NCI-H748 treated with DMSO at 0.1 percent for 48 hours (cell line): ENCODE measurements at places on chromosomes 6 and 20.

GRCh38 chr6:36781669-36782068 is 57.6 kb downstream of the CPNE5 start:
- no peak for DNase-seq

DNA sequence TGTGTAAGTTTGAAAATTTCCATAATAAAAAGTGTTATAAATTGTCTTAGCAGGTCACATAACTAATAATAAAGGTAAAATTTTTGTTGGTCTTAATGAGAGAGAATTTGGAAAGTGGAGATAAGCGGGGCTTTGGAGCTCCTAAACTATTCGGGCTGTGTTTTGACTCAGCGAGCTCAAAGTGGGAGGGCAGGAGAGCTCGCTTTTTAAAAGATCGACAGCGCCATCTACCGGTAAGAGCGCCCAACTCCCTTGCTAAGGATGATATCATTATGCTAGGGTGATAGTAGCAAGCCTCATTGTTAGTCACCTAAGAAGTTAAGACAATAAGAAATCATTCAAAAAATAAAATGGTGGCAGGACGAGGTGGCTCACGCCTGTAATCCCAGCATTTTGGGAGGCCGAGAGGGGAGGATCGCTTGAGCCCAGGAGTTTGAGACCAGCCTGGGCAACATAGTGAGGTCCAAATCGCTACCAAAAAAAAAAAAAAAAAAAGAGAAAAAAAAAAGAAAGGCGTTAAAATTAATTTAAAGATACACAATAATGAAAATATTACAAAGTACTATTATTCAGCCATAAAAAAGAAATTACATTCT is 24.8 kb downstream of the C6orf15 start:
- peak; percentile 58 for DNase-seq

GRCh38 chr20:2680046-2680445 is 12.5 kb upstream of the EBF4 start:
- no peak for DNase-seq

- DNase-seq, result no peak
Observed at GRCh38 chr20:32119734-32120133, 10.2 kb downstream of the TM9SF4 start.

GRCh38 chr6:11042025-11042749 is 1.9 kb downstream of the ELOVL2 start:
- no peak for DNase-seq

GRCh38 chr6:16177881-16178280 is 49.0 kb downstream of the MYLIP start:
- DNase-seq, result no peak

GRCh38 chr20:57680934-57681914 is 28.6 kb downstream of the PMEPA1 start:
- no peak for DNase-seq

DNA sequence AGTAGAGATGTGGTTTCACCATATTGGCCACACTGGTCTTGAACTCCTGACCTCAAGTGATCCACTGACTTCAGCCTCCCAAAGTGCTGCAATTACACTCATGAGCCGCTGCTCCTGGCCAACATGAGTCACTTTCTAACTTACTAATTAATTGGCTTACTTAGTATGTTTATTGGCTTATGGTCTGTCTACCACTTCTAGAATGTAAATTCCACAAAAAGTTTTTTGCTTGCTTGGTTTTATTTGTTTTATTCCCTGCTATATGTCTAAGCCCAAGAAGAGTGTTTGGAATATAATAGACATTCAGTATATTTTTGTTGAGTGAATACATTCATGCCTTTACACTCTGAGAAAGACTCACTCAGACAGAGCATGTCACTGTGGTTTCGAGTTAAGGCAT is 86.0 kb downstream of the SAMD3 start:
- DNase-seq, result no peak

DNA sequence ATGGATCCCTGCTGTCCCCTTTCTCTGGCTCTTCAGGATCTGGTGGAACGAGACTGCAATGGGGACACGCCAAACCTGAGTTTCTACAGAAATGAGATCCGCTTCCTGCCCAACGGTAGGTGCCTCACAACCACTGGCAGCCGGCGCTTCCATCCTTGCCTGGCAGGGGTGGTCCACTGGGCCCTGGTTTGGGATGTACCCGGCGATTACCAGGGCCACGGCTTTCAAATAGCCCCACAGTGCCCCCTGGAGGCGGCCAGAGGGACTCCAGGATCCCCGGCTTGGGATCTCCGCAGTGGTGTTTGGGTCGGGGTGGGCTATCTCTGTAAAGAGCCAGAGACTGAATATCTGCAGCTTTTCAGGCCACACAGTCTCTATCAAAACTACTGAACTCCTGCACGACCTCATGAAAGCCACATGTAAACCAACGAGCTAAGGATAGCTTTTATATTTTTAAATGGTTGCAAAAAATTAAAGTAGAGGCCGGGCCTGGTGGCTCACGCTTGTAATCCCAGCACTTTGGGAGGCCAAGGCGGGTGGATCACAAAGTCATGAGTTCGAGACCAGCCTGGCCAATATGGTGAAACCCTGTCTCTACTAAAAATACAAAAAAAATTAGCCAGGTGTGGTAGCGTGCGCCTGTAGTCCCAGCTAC is 3.7 kb downstream of the OGFR start:
- DNase-seq, result no peak

DNA sequence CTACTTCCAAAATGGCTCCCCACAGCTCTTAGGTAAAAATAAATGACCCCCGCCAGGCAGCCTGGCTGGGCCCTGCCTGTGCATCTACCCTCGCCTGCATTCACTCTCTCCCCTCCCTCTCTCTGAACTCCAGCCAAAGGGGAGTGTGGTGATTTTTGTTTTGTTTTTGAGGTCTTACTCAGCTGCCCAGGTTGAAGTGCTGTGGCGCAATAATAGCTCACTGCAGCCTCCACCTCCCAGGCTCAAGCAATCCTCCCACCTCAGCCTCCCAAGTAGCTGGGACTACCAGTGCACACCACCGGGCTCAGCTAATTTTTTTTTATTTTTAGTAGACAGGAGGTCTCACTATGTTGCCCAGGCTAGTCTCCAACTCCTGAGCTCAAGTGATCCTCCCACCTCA is 15.8 kb downstream of the NFATC2 start:
- DNase-seq, result no peak

DNA sequence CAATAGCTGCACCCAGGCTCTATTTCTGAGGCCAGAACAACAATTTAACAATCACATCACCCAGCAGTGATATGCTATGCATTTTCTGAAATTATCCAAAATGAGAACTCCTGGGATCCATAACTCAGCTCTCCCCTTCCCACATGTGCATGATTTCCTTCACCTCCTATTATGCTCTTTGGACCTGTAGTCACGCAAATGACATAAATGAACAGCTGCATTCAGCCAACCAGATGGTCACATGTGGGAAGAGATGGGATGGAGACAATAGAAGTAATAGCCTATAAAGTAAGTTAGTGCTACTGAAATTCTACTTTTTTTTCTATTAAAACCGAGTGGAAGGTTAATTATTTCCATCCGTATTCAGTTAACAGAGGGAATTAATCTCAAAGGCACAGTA is 662.1 kb upstream of the ID4 start:
- no peak for DNase-seq

DNA sequence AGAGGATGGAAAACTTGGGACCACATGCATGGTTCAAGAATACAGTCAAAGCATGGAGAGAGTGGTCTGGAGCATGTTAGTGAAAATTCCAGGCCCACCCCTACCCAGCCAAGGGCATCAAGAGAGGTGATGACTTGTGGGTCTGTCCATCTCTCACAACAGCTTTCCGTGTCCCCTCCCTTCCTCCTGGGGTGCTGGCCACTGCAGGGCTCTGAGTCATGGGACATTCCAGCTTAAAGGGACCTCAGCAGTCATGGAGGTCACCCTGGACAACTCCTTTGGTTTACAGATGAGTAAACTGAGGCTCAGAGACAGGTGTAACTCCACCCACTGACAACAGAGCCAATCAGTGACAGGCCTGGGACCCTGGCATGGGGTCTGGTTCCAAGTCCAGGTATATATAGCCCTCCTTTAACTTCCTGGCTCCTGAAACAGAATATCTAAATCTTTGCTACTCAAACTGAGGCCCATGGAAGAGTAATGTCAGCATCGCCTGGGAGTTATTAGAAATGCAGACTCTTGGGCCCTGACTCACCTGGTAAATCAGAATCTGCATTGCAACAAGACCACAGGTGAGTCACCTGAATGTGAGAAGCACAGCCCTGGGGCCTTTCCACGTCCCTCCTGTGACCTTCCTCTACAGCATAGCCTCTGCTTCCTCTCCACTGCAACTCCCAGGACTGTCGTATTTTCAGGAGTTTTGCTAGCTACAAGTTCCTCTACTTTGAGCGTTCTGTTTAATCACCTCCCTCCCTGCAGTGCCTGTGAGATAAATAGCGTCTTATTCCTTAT is 170.2 kb downstream of the ZDHHC14 start:
- DNase-seq, result no peak

- DNase-seq, result no peak
Observed at GRCh38 chr20:36463212-36464061, 77.9 kb upstream of the MYL9 start.

- DNase-seq, result no peak
Observed at GRCh38 chr6:118606268-118606667, 45.1 kb downstream of the CEP85L start.

- DNase-seq, result no peak
Observed at GRCh38 chr20:51059862-51060261, 37.0 kb upstream of the KCNG1 start.

- no peak for DNase-seq
Observed at GRCh38 chr20:38604873-38605303, 3.3 kb downstream of the ARHGAP40 start.

GRCh38 chr6:15535495-15536197 is 127.2 kb downstream of the DTNBP1 start:
- no peak for DNase-seq

GRCh38 chr6:110999634-111000270 is 17.9 kb downstream of the RPF2 start:
- DNase-seq, result peak; percentile 13

DNA sequence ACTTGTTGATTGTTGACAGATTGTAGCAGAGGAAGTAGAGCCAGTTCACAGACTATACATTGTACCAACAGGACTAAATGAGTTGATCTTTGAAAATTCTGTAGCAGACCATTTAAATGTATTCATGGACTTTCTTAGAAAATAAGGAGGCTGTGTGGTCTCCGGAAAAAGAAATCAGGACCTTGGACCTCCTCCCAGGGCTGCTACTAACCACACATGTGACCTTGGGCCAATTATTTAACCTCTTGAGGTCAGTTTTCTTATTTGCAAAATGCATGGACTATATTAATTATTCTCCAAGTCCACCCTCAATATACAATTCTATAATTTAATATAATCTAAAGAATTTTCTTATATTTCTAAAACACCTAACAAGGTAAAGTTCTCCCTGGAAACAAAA is 492.0 kb upstream of the JAG1 start:
- DNase-seq, result no peak
